ENCODE measurements at places on chromosomes 3 and 15. TPM values are rescaled to one million over a fixed set of nuclear protein-coding genes. Genes with fewer than 3 reads are reported as not detected.
A peak's percentile ranks its signal among the peaks of the same experiment; 100 is the strongest.

DNA sequence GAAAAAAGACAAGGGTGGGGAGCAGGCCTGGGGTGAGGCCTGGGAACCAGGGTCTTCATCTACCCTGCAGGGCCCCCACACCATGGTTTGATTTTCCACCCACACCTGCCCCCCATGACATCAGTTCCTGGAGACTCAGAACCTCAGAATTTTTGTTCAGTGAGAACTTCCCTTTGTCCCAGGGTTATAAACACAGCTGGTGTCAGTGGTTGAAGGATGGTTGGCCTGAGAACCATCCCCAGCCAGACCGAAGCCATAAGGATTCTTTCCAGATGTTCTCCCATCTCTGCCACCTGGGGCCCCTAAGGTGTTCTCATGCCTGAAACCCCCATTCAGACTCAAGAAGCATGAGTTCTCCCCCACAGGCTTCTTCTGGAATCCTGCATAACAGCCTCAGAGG is 16.6 kb downstream of the CCDC33 start:
- no peak for DNase-seq

- peak; percentile 53 for DNase-seq
Observed at GRCh38 chr3:129606636-129607390, at the start of gene PLXND1. PLXND1 (minus strand) TSS chr3:129606676; CDS start chr3:129606639, 37 bp downstream.

- DNase-seq, result no peak
Observed at GRCh38 chr15:93274257-93274656, 185.2 kb upstream of the RGMA start.

DNA sequence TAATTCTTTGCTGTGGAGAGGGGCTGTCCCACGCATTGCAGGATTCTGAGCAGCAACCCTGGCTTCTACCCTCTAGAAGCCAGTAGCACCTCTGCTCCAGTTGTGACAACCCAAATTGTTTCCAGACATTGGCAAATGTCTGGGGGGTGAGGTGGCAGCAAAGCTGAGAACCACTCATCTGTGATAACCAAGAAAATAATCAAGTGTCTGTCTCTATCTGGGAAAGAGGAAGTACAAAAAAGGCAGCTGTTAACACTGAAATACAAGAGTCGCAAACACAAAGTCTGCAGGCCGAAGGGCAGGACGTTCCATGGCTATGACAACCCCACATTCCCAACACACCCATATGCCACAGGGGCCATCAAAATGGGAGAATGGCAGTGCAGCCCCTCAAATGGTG is 42.2 kb upstream of the GNB5 start:
- DNase-seq, result no peak

DNA sequence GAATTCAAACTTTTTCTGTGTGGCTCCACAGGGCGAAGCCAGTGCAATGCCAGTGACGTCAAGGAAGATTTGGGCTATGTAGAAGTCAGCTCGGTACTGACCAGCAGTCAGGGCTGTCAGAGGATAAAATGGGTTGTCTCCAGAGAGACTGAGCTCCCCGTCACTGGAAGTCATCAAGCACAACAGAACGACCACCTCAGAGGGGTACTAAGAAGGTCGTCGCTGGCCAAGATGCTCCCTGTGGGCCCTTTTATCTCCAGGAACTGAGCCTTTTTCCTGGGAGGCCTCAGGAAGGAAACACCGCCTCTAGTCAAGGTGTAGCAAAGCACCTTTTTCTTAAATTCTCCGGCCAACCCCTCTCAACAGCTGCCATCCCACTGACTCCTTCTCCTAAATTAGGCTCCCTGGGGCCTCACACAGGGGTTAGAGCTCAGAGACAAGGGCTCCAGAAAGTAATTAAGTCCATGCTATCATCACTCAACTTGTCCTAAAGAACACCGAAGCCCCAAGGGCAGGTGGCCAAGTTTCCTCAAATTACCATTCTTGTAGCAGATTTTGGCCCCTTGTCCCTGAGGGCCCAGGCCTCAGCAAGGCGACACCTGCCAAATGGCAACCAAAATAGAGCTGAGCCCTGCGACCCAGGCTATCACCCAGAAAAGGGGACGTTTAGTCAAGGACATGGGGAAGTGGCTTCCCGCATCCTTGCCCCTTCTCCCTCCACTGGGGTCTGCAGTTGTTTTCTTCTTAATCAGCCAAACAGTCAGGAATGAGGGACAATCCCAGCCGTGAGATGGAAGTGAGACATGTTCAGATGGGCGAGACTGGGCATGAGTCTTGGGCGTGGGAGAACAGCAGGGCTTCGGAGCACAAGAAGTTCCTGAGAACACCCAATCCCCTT is 48.0 kb downstream of the SSUH2 start:
- DNase-seq, result no peak

CAMKV gene
- total RNA-seq, result not detected

DNA sequence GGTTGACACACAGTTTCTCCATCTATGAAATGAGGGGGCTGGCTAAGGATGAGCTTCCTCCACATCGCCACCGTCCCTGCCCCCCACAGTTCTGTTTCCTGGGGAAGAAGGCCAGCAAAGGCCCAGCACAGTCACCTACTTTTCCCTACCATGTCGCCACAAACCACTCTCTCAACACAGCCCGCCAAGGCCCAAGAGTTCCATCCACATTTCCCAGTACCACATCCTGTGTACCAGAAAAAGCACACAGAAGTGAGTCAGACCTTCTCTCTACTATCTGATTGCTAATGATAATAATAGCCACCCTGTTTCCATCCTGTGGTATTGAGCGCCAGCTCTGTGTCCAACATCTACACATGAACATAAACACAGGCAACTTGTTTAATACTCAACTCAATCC is 30.3 kb upstream of the C15orf39 start:
- no peak for DNase-seq

ZNF385D gene
- total RNA-seq, result 9.0 TPM

NPAP1 gene
- not detected for total RNA-seq

DNA sequence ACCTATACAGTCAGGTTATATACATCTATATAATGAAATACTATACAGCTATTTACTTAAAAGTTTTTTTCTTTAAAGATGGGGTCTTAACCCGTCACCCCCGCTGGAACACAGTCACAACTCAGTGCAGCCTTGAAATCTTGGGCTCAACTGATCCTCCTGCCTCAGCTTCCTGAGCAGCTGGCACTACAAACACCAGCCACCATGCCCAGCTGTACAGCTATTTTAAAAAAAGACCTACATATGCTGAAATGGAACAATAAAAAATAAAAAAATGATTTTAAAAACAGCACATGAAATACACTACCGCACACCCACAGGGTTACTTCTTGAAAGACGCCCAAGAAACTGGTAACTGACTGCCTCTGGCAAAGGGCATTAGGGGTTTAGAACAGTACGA is 3.8 kb downstream of the NCBP2 start:
- DNase-seq, result no peak

DNA sequence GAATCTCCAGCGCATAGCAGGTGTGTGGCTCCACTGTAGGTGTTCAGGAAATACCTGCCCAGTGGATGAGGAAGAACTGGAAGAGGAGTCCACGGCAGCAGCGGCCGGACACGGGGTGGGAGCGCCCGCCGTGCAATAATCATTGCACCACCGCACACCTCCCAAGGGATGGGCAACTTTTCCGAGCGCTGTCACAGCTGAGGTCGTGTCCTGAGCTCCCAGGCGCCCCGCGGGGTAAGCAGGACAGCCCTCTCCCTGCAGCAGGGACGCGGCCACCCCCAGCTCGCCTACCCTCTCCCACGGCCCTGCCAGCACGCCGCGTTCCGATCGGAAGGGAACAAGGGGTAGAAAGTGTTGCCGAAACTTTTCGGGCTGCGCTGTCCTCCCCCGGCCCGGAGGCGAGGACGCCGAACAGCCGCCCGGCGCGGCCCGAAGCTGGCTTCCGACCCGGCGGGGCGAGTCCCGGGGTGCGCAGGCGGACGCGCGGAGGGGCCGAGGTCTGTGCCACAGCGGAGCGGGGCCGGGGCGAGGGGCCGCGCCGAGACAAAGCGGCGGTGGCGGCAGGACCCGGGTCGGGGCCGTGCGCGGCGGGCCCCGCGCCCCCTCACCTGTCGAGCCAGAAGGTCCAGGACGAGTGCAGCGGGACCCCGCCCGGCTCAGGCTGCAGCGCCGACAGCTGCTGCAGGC is 475 bp downstream of the EIF4E3 start:
- DNase-seq, result no peak

DNA sequence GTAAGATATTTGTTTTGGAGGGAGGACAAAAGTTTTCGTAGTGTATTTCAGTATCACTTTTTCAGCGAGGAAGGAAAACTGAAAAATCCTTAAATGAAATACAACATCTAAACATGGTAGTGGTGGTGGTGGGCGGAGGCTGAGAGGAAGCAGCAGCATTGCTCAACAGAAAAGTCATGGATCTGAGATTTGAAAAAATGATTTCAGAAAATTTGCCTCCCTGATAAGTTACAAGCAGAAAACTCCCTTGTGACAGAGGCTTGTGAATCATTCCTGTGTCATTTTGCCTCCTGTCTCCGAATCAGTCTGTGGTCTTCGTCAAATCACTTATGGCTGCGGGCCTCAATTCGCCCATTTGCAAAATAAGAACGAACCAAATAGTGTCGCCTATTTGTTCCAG is 965 bp upstream of the CRBN start:
- no peak for DNase-seq

GABRR3 gene
- not detected for total RNA-seq

DNA sequence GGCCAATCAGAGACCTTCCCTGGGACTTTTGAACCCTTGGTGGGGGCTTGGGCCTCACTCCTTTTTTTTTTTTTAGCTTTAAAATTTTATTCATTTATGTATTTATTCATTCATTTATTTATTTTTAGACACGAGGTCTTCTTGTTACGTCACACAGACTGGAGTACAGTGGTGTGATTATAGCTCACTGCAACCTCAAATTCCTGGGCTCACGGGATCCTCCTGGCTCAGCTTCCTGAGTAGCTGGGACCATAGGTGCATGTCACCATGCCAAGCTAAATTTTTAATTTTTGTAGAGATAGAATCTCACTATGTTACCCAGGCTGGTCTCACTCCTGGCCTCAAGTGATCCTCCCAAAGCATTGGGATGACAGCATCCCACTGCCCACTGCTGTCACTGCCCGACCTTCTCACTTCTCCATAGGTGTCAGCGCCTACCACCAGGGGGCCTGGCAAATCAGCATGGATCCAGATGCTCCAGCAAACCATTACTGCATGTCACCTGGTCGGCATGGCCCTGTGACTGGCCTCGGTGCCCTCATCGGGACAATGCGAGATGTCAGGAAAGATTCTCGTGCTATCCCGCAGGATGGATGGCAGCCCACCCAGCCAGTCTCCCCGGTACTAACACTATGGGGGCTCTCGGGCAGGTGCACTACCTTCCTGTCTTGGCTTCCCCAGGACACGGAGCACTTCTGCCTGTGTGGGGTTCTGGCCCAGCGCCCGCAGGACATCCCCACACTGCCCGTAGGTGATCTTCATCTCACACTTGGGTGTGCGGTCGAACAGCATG is 3.0 kb downstream of the MYL3 start:
- peak; percentile 13 for DNase-seq

EDEM1 gene
- total RNA-seq, result 84.1 TPM

DNA sequence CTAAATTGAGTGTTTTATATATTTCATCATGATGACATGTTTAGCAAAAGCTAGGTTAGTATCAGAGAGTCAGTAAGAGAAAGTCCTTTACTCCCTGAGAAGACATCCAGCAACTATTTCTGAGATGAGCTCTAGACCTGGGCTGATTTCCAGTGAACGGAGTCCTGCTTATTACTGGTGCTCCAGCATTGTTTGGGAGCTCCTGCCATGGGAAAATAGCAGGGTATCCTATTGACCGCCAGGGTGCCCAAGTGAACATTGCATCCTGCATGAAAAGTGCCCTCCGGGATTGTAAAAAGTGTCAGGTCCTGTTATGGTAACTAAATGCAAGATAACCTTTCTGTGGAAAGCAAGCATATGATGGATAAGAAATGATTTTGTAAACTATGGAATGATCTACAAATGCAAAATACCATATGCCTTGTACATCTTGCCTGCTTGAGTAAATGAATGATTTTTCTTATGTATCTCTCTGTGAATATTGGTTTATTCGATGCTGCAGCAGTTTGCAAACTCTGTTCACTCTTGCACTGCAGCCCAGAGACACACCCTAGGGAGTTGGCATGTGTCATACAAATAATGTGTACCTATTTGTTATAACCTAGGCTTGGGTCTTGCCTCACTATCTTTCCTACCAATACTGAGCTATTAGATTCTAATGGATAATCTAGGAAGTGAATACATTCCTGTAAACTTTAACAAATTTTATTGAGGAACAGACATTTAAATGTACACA is 96.7 kb downstream of the IL5RA start:
- DNase-seq, result no peak

- DNase-seq, result no peak
Observed at GRCh38 chr15:34203305-34203704, 6.6 kb downstream of the KATNBL1 start.

- no peak for DNase-seq
Observed at GRCh38 chr15:79009379-79009778, 64.5 kb upstream of the CTSH start.

DNA sequence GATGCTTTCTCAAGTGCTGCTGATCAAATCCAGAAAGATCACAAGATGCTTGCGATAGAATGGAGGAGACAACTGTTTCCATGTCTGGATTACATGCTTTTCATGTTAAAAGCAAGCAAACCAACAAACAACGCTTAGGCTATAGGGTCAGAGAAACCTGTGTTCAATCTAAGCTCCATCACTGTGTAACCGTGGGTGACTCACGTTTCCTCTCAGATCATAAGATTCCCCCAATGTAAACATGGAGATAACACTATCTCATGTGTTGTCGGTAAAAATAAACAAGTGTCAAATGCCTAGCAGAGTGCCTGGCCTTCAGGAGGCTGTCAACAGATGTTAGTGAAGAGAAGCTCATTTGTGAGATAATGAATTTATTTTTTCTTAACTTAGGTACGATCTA is 907.8 kb downstream of the NTRK3 start:
- DNase-seq, result no peak

- DNase-seq, result no peak
Observed at GRCh38 chr3:194972641-194973040, 287.0 kb downstream of the FAM43A start.

GRCh38 chr3:16666206-16666605 is 61.0 kb upstream of the DAZL start:
- no peak for DNase-seq

HTR3E gene
- total RNA-seq, result not detected

- no peak for DNase-seq
Observed at GRCh38 chr15:40436116-40436891, 4.4 kb upstream of the BAHD1 start.

DNA sequence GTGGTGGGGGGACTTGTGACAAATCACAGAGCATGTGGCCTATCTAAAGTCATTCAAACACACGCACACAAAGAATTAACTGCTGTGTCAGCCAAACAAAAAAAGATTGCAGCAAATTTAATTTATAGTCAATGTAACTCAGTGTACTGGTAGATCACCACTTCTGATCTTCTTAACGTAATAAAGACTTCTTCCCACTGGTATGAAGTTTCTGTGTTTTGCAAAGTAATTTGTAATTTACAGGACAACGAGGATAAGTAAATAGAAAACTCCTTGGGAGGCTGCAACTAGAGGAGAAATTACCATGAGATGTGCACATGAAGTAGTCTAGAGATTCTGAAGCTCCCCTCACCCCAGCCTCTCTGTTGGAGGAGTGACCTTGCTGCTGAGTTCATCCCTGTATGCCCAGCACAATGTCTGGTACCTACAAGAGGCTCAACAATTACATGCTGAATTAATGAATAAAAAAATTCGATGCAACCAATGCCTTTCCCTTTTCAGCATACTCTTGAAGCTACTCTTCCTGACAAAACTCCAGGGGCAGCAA is 207.3 kb downstream of the ARRDC4 start:
- DNase-seq, result no peak

USP50 gene
- not detected for total RNA-seq

GRCh38 chr3:61664105-61664482 is 102.7 kb downstream of the PTPRG start:
- no peak for DNase-seq

GRCh38 chr3:27596334-27596841 is 112.2 kb upstream of the SLC4A7 start:
- no peak for DNase-seq

- peak; percentile 50 for DNase-seq
Observed at GRCh38 chr3:127035677-127036076, 52.8 kb downstream of the PLXNA1 start.
